GM18507 (cell line): ENCODE measurements at places on chromosomes 11 and 22.

DNA sequence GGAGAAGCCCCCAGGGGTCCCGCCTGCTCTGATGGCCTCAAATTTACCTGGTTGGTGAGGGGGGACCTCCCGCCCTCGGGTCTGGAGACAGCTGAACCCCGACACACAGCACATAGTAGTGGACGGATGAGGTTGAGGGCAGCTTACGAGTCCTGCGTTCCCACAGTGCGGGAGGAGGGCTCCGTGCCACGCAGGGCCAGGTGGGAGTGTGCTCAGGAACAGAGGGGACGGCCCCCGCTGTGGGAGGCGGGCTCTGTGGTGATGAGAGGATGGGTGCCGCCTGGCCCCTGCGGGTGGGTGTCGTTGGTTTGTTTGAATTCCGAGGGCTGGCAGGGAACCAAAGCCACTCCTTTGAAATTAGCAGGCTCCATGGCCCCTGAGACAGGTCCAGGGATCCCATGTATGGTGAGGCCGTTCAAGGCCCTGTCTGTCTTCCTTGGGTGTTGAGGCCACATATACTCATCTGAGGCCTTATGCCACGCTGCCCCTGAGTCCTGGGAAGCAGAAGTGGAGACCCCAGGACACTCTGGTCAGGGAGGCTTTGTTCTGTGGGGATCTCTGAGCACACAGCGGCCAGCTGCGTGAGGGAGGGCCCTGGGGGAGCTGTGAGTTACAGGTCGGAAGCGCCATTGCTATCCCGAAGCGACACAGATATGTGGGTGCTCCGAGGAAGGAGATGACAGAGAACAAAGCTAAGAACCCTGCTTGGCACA is 21.9 kb downstream of the NADSYN1 start:
- no peak for DNase-seq

DNA sequence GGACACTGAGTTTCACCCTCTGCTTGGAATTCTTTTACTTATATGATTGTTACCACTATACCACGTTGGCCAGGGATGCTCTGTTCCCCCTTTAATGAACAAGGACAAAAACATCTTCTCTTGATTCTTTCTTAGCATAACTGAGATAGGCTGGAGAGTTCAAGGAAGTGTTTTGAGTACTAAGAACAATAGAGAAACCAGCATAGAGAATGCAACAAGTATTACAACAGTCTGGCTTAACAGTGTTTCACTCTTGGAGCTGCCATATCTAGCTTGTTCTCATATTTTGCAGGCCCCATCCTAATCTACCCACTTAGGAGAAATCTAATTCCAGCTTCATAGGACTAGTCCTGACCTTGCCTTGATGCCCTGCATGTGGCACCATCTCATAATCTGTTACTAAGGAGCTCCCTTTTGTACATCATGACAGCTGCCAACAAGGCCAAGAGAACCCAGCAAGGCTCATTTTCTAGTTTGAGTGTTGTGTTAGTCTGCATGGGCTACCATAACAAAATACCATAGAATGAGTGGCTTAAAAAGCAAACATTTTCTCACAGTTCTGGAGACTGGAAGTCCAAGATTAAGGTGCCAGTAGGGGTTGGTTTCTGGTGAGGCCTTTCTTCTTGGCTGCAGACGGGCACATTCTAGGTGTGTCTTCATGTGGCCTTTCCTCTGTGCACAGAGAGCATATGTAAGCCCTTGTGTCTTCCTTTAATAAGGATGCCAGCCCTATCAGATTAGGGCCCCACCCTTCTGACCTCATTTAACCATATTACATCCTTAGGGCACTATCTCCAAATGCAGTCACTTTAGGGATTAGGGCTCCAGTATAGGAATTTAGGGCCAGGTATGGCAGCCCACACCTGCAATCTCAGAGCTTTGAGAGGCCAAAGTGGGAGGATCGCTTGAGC is 37.8 kb downstream of the PACS1 start:
- no peak for DNase-seq

GRCh38 chr11:18191376-18191775 is 18.7 kb downstream of the MRGPRX4 start:
- no peak for DNase-seq

GRCh38 chr11:74581954-74582547 is 10.3 kb upstream of the POLD3 start:
- no peak for DNase-seq

DNA sequence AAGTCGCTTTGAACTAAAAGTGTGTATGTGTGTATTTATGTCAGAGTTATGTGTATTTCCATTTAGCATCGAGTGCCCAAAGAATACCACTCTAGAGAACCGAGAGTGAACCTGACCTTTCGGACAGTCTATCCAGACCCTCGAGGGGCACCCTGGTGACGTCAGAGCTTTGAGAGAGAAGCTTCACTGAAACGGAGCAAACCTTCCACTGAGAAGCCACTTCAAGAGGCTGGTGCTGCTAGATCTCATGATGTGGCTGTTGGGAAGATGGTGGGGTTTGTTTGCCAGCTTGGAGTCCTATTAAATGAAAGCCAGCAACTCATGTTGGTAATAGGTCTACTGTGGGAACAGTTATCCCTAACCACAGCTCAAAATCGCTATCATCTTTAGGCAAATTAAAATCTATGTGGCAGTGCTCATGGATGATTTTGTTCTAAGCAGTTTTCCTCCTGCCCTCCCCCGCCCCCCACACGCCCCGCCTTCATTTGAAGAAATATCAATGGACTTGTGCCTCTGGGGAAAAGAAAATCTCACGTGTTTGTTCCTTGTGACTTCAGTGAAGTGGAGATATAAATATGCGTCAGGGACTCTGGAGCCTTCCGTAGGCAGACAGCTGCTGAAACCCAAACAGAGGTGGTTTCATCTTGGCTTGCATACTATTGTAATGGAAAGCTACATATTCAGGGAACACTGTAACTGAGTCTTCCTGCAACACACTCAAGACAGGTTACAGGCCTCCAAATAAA is 22.4 kb upstream of the C11orf96 start:
- DNase-seq: no peak

DNA sequence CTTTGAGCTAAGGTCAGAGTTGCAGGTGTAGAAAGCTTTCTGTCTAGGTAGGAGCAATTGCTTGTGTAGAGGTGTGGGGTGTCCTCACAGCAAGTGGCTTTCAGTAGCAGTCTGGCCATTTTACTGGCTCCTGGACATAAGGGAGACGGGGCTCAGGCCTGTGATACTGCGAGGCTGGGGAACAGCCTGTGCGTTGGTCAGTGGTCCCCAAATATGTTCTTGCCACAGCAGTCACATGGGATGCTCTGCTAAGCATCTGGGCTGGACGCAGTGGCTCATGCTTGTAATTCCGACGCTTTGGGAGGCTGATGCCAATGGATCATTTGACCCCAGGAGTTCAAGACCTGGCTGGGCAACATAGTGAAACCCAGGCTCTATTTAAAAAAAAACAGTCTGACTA is 1.9 kb downstream of the MCM5 start:
- DNase-seq: no peak

- peak; percentile 23 for DNase-seq
Observed at GRCh38 chr11:18769802-18770456, 21.7 kb downstream of the PTPN5 start.

GRCh38 chr11:48150213-48150612 is 66.4 kb upstream of the OR4B1 start:
- DNase-seq: no peak

DNA sequence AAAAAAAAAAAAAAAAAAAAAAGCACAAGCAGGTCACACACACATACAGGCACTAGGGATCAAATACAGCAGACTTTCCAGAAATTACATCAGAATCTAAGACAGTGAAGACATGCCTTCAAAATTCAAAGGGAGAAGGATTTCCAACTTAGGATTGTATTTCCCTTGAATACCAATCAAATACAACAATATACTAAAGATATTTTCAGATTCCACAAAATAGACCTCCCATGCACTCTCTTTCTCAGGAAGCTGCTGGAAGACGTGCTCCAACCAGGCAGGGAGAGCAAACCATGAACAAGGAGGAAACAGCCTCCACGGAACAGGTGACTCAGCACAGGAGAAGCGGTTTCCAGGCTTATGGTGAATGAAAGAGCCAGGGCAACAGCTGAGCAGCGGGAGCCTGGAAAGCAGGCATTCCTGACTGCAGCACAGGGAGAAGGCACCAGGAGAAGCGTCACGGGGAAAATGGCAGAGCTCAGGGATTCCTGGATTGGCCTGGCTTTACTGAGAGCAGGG is 32.0 kb downstream of the TMEM184B start:
- no peak for DNase-seq

DNA sequence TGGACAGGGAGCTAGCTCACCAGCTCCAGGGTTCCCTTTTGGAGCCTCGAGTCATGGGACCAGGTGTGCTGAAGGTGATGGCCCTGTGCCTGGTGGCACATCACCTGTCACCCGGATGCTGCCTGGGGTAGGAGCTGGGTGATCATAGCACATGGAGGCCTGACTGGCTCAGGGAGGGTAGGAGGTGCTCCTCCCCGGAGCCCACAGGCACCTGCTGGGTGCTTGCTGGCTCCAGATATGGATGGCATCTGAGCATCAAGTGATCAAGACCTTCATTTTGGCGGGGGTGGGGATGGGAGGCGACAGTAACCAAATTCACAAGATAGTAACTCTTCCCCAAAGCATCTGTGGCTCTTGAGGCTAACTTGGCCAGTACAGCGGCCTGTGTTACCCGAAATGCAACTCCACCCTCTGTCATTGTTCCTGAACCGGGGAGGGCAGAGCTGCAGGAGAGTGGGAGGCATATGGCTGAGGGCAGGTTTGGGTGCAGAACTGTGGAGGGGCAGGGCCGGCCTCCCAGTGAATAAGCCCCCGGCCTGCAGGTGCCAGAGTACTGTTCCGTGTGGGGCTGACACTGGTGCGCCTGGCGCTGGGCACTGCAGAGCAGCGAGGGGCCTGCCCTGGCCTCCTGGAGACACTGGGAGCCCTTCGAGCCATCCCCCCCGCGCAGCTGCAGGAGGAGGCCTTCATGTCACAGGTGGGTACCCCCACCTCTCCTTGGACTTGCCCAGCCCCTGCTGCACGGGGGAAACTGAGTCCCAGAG is 4.7 kb downstream of the TBC1D10C start:
- DNase-seq: no peak

GRCh38 chr11:111571829-111572501 is 30.3 kb upstream of the SIK2 start:
- DNase-seq: no peak

DNA sequence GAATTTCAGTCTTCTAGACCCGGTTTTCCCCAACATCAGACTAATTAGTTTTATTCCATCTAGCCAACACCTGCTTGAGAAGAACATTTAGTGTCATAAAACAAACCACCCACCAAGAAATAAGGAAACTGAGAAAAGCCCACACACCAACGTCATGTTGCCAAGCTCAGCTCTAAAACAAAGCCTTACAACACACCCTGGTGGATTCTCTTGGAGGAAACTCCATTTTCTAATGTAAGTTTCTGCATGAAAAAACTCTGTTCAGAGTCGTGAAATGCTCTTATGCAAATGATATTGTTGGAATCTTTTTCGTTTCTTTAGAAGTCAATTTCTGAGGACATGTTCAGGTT is 105.0 kb upstream of the RAG2 start:
- DNase-seq: no peak

DNA sequence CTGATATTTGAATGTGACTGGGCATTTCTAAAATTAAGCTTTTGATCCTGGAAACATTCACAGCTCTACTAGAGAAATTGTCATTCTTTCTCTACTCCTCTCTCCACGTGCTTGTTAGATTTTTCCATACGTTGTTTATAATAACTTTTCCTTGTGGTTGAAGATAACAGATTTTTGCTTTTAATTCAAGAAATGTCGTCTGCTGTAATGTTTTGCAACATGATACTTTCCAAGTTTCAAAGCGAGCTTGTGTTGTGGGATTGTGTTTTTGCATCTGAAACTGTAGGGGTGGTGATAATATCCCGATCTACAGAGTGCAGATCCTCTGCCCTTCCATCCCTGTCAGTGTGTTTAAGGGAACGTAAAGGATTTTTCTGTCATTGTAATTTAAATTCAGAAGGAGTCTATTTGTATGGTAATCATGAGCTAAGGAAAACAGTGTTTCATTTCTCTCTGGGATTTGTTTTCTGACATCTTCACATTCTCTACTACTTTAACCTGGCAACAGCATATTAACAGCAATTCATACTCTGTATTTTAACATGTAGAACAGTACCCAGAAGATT is 321.4 kb downstream of the FAT3 start:
- DNase-seq: no peak

DNA sequence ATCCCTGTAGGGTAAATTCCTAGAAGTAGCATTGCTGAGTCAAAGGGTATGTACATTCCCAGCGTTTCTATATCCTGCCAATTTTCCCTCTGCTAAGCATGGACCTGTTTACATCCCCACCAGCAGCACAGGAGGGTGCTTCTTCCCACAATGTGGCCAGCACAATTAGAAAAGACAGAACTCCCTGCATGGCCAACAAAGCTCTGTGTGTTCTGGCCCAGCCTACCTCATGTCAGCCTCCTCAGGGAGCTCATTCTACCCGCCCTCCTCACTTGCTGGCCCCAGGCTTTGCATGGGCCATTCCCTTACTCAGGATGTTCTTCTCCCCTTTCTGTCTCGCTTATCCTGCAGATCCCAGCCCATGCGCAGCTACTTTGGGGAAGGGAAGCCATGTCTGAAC is 186.1 kb downstream of the DSCAML1 start:
- no peak for DNase-seq

- DNase-seq: no peak
Observed at GRCh38 chr22:47366026-47366767, 603.7 kb downstream of the TBC1D22A start.

DNA sequence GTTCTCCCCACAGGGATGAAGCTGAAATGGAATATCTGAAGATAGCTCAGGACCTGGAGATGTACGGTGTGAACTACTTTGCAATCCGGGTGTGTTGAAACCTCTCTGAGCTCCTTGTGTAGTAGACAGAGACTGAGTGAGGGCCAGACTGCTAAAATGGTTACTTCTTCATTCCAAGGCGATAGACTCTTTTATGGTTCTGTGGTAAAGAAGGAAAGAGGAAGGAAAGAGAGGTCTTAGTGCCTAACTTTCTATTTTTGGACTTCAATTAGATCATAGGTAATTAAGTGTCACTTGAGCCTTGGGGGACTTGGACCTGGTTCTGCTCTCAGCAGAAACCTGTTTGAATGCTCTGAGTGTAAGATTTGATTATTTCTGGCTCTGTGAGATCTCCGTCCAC is 54.7 kb downstream of the NF2 start:
- no peak for DNase-seq

GRCh38 chr22:23059284-23059948 is 10.9 kb upstream of the GNAZ start:
- DNase-seq: no peak

- DNase-seq: no peak
Observed at GRCh38 chr11:72014761-72015320, 16.1 kb downstream of the IL18BP start.

DNA sequence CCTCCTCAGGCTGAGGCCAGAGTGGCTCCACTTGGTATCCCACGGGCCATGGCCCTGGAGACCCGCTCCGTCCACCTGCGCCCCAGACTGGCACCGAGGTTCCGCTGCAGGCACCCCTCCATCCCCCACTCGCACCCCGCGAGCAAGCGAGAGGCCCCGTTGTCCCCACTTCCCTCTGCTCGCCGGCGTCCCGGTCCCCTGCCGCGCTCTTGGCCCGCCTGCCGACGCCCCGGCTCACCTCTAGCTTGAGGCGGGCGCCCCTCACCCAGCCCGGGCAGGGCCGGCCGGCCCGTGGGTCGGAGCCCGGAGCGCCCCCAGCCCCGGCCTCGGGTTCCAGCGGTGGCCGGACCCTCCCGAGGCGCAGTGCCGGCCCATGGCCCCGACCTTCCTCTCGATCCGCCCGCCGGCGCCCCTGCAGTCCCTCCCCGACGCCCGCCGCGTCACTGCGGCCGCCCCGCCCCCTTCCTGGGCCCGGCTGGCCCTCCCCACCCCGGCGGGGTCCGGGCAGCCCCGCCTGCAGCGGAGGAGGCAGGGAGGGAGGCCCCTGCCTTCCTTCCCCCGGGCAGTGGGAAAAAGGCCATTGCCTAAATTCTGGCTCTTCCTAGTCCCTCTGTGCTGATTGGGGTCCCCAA is at the start of gene PITPNM1:
TSS of gene PITPNM1 (minus strand) at position 414 of the 632 bp plus-strand sequence. CDS start 1,183 bp downstream, outside the sequence.
- DNase-seq: peak; percentile 70
